Breast epithelium (tissue), 4 donors: ENCODE measurements at places on chromosomes 11 and 22.

DNA sequence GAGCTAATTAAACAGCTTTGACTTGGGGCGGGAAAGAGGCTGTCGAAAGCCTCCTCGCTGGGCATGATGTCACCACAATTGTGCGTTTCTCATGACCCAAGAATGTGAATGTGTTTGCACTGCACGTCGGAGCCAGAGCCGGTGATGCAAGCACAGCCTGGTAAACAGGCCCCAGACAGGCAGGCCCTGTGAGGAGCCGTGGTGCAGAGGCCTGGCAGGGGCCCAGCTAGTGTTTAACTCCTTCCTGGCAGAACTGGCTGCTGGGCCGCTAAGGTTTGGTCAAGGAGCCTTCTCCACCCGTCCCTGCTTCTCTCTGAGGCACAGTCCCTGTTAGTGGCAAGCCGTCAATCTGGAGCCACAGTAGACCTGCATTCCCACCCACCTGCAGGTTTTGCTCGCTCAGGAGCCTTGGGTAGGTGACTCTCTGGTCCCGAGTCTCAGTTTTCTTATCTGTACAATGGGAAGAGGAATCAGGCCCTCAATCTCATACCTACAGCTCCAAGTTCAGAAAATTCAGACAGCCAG is 25.4 kb upstream of the SMTN start:
- no peaks in the 10 kb centered on the region for H3K27me3 ChIP-seq
- DNase-seq = peak; percentile 89
- no peaks in the 10 kb centered on the region for H3K36me3 ChIP-seq
- no peak overlapping the region for H3K4me3 ChIP-seq
- peak overlapping the region; percentile 88 for H3K27ac ChIP-seq
- H3K4me1 ChIP-seq = no peaks in the 10 kb centered on the region

- H3K27me3 ChIP-seq = no peaks in the 10 kb centered on the region
- H3K4me1 ChIP-seq = no peaks in the 10 kb centered on the region
- no peaks in the 10 kb centered on the region for H3K36me3 ChIP-seq
- H3K4me3 ChIP-seq = no peak overlapping the region
- no peak for DNase-seq
- no peak overlapping the region for H3K27ac ChIP-seq
Measured at GRCh38 chr22:45204819-45205218, 35.9 kb downstream of the KIAA0930 start.

- peaks cover 50% of the 10 kb centered on the region for H3K4me1 ChIP-seq
- H3K4me3 ChIP-seq = peak overlapping the region; percentile 23
- no peaks in the 10 kb centered on the region for H3K36me3 ChIP-seq
- no peak for DNase-seq
Measured at GRCh38 chr11:114074546-114075343, 15.2 kb downstream of the ZBTB16 start.

DNA sequence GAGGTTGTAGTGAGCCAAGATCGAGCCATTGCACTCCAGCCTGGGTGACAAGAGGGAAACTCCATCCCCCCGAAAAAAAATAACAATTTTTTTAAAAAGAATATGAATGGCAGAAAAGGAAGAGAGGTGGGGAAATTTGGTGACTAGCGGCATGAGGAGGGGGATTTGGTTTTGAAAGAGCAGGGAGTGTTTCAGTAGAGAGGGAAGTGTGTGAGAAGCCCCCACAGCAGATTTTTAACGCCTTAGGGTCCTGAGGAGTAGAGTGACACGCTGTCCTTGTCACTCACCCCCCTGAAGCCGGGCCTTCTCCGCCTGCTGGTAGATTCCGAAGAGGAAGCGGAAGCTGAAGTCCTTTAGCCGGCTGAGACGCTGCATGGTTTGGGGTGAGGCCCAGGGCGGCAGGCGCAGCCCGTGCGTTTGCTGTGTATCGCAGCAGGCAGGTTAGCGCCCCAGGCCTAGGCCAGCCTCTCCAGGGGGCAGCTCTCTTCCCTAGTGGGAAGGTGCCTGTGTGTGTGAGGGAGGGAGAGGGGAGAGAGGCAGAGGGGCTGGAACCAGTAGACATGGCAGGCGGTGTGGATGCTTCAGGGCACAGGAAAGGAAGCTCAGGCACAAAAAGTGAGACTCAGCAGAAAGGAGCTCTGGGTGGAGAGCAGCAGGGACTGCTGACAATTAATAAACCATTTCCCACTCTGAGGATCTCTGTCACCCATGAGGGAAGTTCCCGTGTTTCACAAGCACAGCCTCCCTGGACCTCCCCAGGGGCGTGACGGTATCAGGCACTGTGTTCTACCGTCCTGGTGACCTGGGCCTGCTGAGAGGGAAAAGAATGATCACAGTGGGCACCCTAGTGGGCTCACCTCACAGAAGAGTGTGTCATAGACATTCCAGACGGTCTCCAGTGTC is 3.9 kb downstream of the ACP2 start:
- no peak overlapping the region for H3K27ac ChIP-seq
- peaks cover 10% of the 10 kb centered on the region for H3K4me1 ChIP-seq
- no peak for DNase-seq
- no peak overlapping the region for H3K4me3 ChIP-seq
- no peaks in the 10 kb centered on the region for H3K27me3 ChIP-seq

GRCh38 chr22:22201930-22202343 is 42.6 kb upstream of the VPREB1 start:
- no peak overlapping the region for H3K4me3 ChIP-seq
- H3K27ac ChIP-seq = no peak overlapping the region
- H3K36me3 ChIP-seq = no peaks in the 10 kb centered on the region
- H3K4me1 ChIP-seq = no peaks in the 10 kb centered on the region
- peaks cover 32% of the 10 kb centered on the region for H3K27me3 ChIP-seq

- no peak overlapping the region for H3K27ac ChIP-seq
- H3K4me1 ChIP-seq = peaks cover 5% of the 10 kb centered on the region
- H3K4me3 ChIP-seq = no peak overlapping the region
- H3K36me3 ChIP-seq = no peaks in the 10 kb centered on the region
- no peak for DNase-seq
Measured at GRCh38 chr22:21029486-21030025, 2.8 kb downstream of the SLC7A4 start.

DNA sequence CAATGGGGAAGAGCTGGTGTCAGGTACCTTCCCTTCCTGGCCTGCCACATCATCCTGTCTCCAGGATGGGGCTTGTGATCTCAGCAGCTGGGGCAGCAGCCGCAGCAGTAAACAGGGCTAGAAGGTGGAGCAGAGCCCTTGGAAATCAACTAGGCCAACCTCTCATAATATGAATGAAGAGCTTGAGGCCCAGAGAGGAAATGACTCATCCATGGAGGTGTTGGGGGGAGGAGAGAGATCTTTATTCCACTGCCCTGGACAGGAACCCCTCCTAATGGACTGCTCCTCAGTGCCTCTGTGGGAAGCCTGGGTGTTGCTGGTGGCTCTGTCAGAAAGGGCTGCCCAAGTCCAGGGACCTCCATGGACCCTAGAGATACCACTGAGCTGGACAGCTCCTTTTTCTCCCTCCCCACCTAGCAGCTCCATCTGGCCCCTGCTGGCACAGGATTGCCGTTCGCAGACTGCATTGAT is 111.8 kb downstream of the OSBP2 start:
- H3K36me3 ChIP-seq = no peaks in the 10 kb centered on the region
- H3K4me3 ChIP-seq = no peak overlapping the region
- no peaks in the 10 kb centered on the region for H3K27me3 ChIP-seq
- H3K4me1 ChIP-seq = no peaks in the 10 kb centered on the region
- H3K27ac ChIP-seq = no peak overlapping the region

GRCh38 chr11:70324376-70325115 is 54.1 kb downstream of the PPFIA1 start:
- H3K4me3 ChIP-seq = no peak overlapping the region
- no peaks in the 10 kb centered on the region for H3K27me3 ChIP-seq
- peak overlapping the region; percentile 70 for H3K27ac ChIP-seq
- H3K4me1 ChIP-seq = no peaks in the 10 kb centered on the region

- H3K4me1 ChIP-seq = no peaks in the 10 kb centered on the region
- H3K36me3 ChIP-seq = peaks cover 5% of the 10 kb centered on the region
- no peak for DNase-seq
- no peak overlapping the region for H3K27ac ChIP-seq
- H3K27me3 ChIP-seq = no peaks in the 10 kb centered on the region
- H3K4me3 ChIP-seq = no peak overlapping the region
Measured at GRCh38 chr11:63896071-63896470, 20.9 kb downstream of the RCOR2 start.

DNA sequence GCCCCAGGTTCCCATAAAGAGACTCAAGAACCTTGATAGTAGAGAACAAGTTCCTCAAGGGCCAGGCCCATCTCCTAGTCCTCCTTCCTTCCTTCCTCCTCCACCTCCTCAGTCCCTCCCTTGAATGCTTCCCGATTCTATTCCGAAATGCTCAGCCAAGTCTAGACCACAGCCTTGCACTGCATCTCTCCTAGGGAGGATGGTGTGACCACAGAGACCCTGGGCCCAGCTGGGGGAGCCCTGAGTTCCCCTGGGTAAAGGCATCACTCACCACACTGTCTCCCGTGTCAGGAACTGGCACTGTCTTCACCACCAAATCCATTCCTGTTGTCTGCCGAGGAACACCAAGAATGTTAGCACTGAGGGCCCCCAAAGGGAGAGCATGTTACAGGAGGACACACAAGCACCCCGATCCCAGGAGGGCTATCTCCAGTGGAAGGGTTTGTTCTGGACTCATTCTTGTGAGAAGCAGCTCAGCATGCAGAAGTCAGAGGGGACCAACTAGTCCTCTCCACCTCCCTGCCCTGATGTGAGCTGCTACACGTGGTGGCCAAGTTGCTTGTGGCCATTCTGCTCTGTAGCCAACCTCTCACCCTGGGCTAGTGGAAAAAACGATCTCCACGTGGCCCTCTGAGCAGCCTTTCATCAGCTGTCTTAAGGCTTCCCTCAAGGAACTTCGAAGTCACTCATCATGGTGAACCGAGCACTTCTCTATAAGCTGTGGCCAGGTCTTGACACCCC is 8.7 kb downstream of the IFT27 start:
- H3K27ac ChIP-seq = no peak overlapping the region
- no peaks in the 10 kb centered on the region for H3K36me3 ChIP-seq
- H3K4me3 ChIP-seq = no peak overlapping the region
- no peaks in the 10 kb centered on the region for H3K4me1 ChIP-seq
- H3K27me3 ChIP-seq = no peaks in the 10 kb centered on the region

GRCh38 chr11:69541001-69541285 is 59.5 kb downstream of the LINC01488 start:
- DNase-seq = no peak
- H3K4me1 ChIP-seq = peaks cover 12% of the 10 kb centered on the region
- no peak overlapping the region for H3K4me3 ChIP-seq
- H3K27ac ChIP-seq = no peak overlapping the region
- H3K27me3 ChIP-seq = no peaks in the 10 kb centered on the region

- no peak overlapping the region for H3K4me3 ChIP-seq
- H3K27me3 ChIP-seq = no peaks in the 10 kb centered on the region
- no peak for DNase-seq
Measured at GRCh38 chr11:61189933-61190332, 13.4 kb upstream of the PGA3 start.

- DNase-seq = no peak
- no peak overlapping the region for H3K27ac ChIP-seq
- no peaks in the 10 kb centered on the region for H3K36me3 ChIP-seq
Measured at GRCh38 chr11:47904808-47905207, 56.7 kb upstream of the NUP160 start.

GRCh38 chr11:59178402-59178801 is 6.5 kb downstream of the DTX4 start:
- no peaks in the 10 kb centered on the region for H3K36me3 ChIP-seq
- DNase-seq = no peak
- no peak overlapping the region for H3K4me3 ChIP-seq

DNA sequence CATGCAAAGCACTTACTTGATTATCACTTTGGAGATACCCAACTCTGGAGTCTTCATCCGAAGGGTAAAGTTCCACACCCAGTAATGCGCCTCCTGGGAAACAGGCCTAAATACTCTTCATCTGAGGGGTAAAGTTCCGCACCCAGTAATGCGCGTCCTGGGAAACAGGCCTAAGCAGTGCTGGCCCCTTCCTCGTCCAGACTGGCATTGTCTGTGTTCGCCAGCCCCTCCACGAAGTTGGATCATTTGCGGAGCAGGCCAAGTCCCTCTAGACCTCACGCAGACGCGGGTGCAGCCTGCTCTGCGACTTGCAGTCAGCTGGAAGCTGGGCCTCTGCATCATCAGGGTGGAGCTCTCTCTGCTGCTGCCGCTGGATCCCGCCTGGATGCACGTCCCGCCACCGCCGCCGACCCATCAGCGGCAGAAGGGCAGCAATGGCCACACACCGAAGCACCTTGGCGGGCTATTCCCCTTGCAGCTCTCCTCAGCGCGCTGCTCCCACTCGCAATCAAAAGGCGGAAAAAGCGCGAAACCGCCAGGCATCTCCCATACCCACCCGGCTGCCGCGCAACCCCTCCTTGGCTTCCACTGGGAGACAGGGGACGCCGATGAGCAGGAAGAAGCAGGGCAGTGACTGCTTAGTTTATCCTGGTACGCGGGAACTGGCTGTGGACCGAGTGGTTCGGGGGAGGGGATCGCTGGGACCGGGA is 34.1 kb upstream of the GLYATL1 start:
- peak overlapping the region; percentile 67 for H3K27ac ChIP-seq
- no peaks in the 10 kb centered on the region for H3K27me3 ChIP-seq
- no peaks in the 10 kb centered on the region for H3K36me3 ChIP-seq
- H3K4me3 ChIP-seq = peak overlapping the region; percentile 52
- DNase-seq = no peak
- H3K4me1 ChIP-seq = no peaks in the 10 kb centered on the region

- H3K4me3 ChIP-seq = no peak overlapping the region
- H3K4me1 ChIP-seq = no peaks in the 10 kb centered on the region
- no peak overlapping the region for H3K27ac ChIP-seq
- H3K36me3 ChIP-seq = no peaks in the 10 kb centered on the region
Measured at GRCh38 chr22:22996511-22997261, 73.6 kb upstream of the GNAZ start.

DNA sequence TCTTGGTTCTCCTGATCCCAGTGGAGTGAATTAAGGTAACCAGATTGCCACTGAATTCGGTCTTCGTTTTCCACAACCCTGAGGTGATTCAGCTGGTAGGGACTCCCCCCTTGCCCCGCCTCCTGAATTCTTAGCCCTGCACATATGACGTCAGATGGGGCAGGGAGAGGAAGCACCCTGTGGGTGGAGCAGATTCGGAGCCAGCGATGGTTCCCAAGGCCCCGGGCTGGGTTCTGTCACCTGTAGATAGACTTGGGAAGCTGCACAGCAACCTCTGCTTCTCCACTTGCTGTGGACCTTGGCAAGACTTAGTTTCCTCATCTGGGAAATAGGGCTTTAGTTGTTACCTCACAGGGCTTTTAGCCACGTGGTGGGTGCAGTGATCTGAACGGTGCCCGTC is 67.8 kb downstream of the CTTN start:
- H3K4me3 ChIP-seq = no peak overlapping the region
- DNase-seq = no peak
- no peaks in the 10 kb centered on the region for H3K36me3 ChIP-seq
- no peaks in the 10 kb centered on the region for H3K27me3 ChIP-seq
- no peaks in the 10 kb centered on the region for H3K4me1 ChIP-seq
- H3K27ac ChIP-seq = no peak overlapping the region

GRCh38 chr11:123173040-123173855 is 21.8 kb downstream of the CLMP start:
- peaks cover 3% of the 10 kb centered on the region for H3K4me1 ChIP-seq
- H3K36me3 ChIP-seq = no peaks in the 10 kb centered on the region
- peak overlapping the region; percentile 3 for H3K27ac ChIP-seq
- DNase-seq = no peak

GRCh38 chr11:72352859-72353551 is 81.3 kb downstream of the CLPB start:
- no peak for DNase-seq
- H3K36me3 ChIP-seq = no peaks in the 10 kb centered on the region
- H3K4me3 ChIP-seq = no peak overlapping the region
- H3K4me1 ChIP-seq = no peaks in the 10 kb centered on the region
- no peak overlapping the region for H3K27ac ChIP-seq
